Dorsolateral prefrontal cortex (tissue), 122 donors: ENCODE measurements at places on chromosomes 4 and X. TPM values are rescaled to one million over a fixed set of nuclear protein-coding genes. Genes with fewer than 3 reads are reported as not detected.

Gene ARSH
- not detected for total RNA-seq

Gene LEF1
- 12.7 TPM for total RNA-seq

Gene RTL5
- total RNA-seq: 30.2 TPM

- no peak for DNase-seq
These were observed 193.1 kb upstream of the GPC4 start for GRCh38 chrX:133608406-133608805.

- no peak for DNase-seq
These were observed 29.3 kb upstream of the TLR3 start for GRCh38 chr4:186039697-186040096.

DNA sequence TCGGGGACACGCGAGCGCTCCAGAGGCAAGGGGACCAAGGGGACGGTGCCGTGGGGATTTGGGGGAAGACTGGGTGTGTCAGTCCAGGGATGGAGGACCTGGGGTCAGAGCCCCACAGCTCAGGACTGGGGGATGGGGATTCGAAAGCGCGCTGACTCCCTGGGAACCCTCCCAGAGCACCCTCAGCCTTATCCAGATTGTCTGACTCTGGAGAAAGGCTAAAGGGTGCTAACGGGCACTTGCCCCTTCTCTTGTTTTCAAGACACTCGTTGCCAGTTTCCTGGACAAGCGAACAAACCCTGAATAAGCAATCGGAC is 1.1 kb downstream of the DOCK11 start:
- DNase-seq: no peak

DNA sequence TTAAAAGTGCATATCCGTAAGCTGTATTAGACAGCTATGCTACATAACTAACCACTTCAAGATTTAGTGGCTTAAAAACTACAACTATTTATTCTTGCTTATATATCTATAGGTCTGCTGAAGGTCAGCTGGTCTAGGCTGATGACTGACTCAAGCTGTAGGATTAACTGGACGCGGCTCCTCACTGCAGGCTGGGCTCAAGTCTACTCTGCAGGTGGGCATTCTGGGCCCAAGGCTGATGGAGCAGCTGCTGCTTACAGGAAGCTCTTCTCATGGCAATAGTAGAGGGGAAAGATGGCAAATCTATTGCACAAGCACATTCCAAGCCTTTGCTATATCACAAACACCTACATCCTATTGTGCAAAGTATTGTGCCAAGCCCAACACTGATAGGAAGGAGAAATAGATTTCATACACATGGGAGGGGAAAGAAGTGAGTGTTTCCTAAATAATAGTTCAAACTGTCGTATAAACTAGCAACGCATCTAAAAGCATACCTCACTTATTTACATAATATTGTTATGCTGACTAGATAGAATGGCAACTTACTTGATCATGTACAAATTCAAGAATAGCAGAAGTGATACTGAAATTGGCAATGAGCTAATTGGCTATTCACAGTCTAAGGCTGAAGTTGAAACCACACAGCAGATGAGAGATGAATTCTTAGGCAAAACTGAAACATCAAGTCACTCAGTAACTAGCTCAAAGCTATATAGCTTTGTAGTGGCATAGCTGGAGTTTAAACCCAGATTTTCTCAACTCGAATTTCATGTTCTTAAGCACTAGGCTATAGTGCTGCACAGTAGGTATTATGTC is 263.8 kb downstream of the NKX6-1 start:
- DNase-seq: no peak

DNA sequence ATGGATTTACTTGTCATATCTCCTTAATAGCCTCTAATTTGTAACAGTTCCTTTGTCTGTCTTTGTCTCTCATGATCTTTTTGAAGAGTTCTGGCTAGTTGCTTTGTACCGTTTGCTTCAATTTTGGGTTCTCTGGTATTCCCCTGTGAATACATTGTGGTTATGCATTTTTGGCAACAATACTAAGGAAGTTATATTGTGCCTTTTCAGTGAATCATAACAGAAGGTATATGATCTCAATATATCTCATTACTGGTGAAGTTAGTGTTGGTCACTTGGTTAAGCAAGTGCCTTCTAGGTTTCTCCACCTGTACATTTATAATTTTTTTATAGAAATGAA is 48.6 kb downstream of the DCLK2 start:
- DNase-seq: no peak
